SJSA1 (cell line): ENCODE measurements at places on chromosomes 1 and 21.

DNA sequence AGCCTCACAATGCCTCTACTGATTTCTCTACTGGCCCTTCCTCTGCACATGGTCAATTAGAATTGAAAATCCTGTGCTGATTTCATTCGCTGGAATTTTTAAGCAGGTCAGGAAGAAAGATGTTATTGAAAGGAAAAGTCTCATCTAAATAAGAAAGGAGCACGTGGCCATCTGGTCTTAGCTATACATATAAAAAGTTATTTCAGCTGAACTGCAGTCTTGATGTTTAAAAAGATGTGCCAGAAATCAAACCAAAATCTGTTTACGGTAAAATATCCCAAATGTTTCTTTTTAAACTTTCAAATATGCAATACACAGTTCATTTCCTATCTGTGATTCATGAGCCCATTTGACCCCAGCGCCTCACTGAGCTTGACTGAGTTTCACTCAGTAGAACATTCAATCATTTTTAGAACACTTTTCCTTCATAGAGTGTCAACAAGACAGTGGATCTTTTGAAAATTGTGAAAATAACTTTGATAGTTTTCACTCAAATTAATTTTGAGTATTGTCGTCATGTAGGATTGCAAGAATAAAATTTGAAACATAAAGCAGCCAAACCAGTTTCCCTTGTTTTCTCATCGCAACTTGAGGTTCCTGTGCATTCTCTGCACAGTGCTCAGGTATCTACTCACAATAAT lies 293.6 kb downstream of the PTPRC start:
- no peak overlapping the region for H3K4me3 ChIP-seq
- H3K36me3 ChIP-seq, result peaks cover 25% of the 10 kb centered on the region
- H3K27ac ChIP-seq, result peak overlapping the region; percentile 52
- no peak for DNase-seq
- H3K27me3 ChIP-seq, result no peaks in the 10 kb centered on the region

DNA sequence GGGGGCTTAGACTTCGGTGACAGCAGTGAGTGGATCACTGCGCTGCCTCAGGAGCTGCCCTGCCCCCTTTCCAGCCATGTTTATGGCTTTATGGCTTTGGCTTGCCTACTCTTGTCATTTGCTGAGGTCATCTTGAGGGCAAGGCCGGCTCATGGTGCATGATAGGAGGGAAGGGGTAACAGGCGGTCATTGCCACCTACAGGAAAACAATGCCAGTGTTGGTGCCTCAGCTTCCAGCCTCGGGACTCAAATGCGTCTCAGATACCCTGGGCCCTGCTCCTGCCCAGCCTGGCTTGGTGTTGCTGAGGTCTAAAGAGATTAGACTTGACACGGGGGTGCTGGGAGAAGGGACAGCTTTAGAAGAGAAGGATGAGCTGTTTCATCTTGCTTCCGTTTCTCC lies 14.5 kb downstream of the KDF1 start:
- H3K27me3 ChIP-seq, result no peaks in the 10 kb centered on the region
- H3K27ac ChIP-seq, result no peak overlapping the region
- H3K36me3 ChIP-seq, result peaks cover 69% of the 10 kb centered on the region
- H3K4me1 ChIP-seq, result no peaks in the 10 kb centered on the region
- H3K4me3 ChIP-seq, result no peak overlapping the region
- DNase-seq, result no peak

GRCh38 chr1:212974711-212975110 lies 24.4 kb downstream of the VASH2 start:
- no peaks in the 10 kb centered on the region for H3K4me1 ChIP-seq
- no peak overlapping the region for H3K4me3 ChIP-seq
- no peak for DNase-seq

DNA sequence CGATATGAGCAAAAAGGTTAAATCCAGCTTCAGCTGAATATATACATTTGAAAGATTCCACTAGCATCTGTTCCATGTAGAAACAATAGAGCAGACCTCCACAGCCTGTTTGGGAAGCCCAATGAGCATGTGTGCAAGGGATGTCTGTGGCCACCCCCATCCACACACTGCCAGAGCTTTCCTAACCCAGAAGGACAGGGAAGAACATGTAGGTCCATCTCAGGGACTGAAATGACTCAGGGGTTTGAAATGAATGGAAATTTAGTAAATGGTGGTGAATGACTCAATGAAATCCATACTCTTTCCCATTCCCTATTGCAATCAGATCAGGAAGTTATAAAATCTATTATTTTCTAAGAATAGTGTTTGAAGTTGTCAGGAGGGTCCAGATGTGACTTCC lies 397.2 kb downstream of the DUSP10 start:
- H3K27ac ChIP-seq, result 0 out of 2 replicates have a peak overlapping the region, but pooled peaks have one; percentile 10
- peaks cover 15% of the 10 kb centered on the region for H3K4me1 ChIP-seq

DNA sequence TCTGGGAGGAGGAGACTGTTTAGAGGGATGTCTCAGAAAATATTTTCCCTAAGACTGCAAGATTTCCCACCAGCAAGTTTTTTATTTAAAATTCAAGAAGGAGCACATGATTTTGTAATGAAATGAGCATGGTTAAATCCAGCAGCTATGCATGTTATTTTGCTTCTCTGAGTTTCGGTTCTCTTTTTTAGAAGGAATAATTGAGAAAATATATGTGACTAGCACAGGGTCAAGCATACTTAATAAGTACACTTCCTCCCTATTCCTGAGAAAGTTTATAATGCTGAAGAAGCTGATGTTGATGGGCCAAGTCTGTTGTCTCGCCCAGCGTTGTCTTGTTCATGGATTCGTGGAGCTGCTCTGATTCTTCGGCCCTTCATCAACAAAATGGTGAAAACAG lies 51.2 kb downstream of the EXO1 start:
- no peak overlapping the region for H3K4me3 ChIP-seq
- DNase-seq, result no peak
- H3K4me1 ChIP-seq, result no peaks in the 10 kb centered on the region
- no peaks in the 10 kb centered on the region for H3K36me3 ChIP-seq
- no peak overlapping the region for H3K27ac ChIP-seq

DNA sequence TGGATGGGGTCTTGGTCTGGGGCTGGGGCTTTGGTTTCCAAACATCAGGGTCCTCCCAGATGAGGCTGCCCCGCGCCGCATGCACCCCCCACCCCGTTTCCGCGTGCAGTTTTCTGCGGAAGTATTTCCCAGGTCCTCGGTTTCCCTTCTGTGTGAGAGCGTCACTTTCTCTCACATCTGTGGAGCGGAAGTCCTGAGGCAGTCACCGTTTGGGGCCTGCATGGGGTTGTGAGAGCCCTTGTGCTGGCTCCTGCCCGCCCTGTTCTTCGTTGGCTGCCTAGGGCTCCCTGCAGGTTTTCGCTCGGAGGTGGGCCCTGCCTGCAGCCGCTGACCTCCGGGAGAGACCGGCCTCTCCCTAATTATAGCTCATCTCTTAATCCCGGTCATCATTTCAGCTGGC lies 88.0 kb downstream of the GALNT2 start:
- no peak for DNase-seq
- H3K27me3 ChIP-seq, result no peaks in the 10 kb centered on the region
- peaks cover 3% of the 10 kb centered on the region; the same call in 1 of the 2 replicates for H3K36me3 ChIP-seq
- H3K4me3 ChIP-seq, result no peak overlapping the region

- no peak overlapping the region for H3K27ac ChIP-seq
- H3K36me3 ChIP-seq, result no peaks in the 10 kb centered on the region
- DNase-seq, result no peak
- H3K27me3 ChIP-seq, result no peaks in the 10 kb centered on the region
Measured at GRCh38 chr1:185363205-185363604, 46.2 kb upstream of the IVNS1ABP start.

DNA sequence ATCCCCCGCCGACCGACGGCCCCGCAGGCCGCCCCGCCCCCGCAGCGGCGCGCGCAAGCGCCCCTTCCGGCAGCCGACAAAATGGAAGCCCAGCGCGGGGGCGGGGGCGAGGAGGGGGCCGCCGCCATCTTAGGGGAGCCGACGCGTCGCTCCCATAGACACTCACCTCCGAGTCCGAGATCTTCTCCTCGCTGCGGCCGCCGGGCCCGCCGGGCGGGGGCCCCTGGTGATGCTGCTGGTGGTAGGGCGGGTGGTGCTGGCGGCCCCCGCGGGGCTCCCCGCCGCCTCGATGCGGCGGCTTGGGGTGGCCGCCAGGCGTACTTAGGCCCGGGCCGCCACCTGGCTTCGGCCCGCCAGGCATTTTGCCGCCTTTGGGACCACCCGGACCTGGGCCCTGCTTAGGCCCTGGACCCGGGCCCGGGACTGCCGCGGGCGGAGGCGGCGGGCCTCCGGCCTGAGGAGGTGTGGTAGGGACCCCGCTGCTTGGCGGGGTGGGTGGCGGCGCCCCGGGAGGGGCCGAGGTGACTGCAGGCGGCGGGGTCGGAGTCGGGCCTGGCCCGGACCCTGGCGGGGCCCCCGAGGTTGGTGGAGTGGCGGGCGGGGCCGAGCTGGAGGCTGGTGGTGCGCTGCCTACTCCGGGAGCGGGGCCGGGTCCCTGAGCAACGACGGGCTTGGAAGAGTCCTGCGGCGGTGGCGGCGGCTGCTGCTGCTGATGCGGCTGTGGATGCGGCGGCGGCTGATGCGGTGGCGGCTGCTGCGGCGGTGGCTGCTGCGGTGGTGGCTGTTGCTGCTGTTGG lies 691 bp downstream of the SFPQ start:
- peak overlapping the region; percentile 92 for H3K4me3 ChIP-seq
- no peaks in the 10 kb centered on the region for H3K27me3 ChIP-seq
- peaks cover 37% of the 10 kb centered on the region for H3K4me1 ChIP-seq
- DNase-seq, result peak; percentile 84
- H3K36me3 ChIP-seq, result peaks cover 56% of the 10 kb centered on the region

GRCh38 chr1:8913457-8913856 lies 32.2 kb upstream of the CA6 start:
- H3K36me3 ChIP-seq, result no peaks in the 10 kb centered on the region
- no peaks in the 10 kb centered on the region for H3K27me3 ChIP-seq
- H3K4me1 ChIP-seq, result no peaks in the 10 kb centered on the region
- no peak overlapping the region for H3K27ac ChIP-seq

- peaks cover 8% of the 10 kb centered on the region for H3K36me3 ChIP-seq
- H3K4me3 ChIP-seq, result no peak overlapping the region
- peaks cover 9% of the 10 kb centered on the region for H3K4me1 ChIP-seq
- no peak overlapping the region for H3K27ac ChIP-seq
- no peak for DNase-seq
Measured at GRCh38 chr21:45085700-45086099, 11.3 kb downstream of the ADARB1 start.

DNA sequence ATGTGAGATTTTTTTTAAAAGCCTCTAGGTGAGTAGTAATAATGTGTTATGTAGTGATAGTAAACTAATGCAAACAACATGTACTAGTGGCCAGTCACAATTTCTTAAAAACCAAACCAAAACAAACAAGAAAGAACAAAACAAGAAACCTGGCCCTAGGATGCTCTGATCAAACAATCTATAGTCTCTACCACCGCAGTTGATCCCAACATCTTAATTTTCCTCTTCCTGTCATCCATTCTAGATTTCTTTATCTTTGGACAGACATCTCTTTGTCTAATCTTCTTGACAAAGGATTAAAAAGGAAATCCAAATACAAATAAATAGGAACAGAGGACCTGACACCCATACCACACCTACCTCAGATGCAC lies 188.2 kb upstream of the ADAMTS5 start:
- no peaks in the 10 kb centered on the region for H3K27me3 ChIP-seq
- no peak for DNase-seq
- H3K4me3 ChIP-seq, result no peak overlapping the region
- no peaks in the 10 kb centered on the region for H3K4me1 ChIP-seq
- H3K36me3 ChIP-seq, result no peaks in the 10 kb centered on the region
- H3K27ac ChIP-seq, result no peak overlapping the region

GRCh38 chr1:37159102-37159501 lies 124.8 kb upstream of the GRIK3 start:
- no peaks in the 10 kb centered on the region for H3K36me3 ChIP-seq
- no peaks in the 10 kb centered on the region for H3K27me3 ChIP-seq
- H3K4me3 ChIP-seq, result no peak overlapping the region
- peak; percentile 2 for DNase-seq
- H3K27ac ChIP-seq, result no peak overlapping the region

DNA sequence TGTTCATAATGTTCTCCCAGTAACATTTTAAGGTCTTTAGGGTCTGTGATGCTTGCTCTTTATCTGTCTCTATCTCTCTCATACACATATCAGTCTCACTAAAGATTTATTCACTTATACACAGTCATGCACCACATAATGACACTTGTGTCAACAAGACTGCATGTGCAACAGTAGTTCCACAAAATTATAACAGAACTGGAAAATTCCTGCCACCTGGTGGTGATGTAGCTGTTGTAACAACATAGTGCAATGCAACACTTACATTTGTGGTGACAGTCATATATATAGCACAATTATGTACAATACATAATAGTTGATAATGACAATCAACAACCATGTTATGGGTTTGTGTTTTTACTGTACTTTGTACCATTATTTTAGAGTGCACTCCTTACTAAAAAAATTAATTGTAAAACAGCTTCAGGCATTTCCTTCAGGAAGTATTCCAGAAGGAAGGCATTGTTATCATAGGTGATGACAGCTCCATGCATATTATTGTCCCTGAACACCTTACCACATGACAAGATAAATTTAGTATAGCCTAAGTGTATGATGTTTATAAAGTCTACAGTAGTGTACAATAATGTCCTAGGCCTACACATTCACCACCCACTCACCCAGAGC lies 8.1 kb downstream of the TDRD5 start:
- H3K27me3 ChIP-seq, result peaks cover 5% of the 10 kb centered on the region; the same call in 1 of the 2 replicates
- H3K36me3 ChIP-seq, result no peaks in the 10 kb centered on the region
- H3K4me1 ChIP-seq, result no peaks in the 10 kb centered on the region
- peak; percentile 10 for DNase-seq

DNA sequence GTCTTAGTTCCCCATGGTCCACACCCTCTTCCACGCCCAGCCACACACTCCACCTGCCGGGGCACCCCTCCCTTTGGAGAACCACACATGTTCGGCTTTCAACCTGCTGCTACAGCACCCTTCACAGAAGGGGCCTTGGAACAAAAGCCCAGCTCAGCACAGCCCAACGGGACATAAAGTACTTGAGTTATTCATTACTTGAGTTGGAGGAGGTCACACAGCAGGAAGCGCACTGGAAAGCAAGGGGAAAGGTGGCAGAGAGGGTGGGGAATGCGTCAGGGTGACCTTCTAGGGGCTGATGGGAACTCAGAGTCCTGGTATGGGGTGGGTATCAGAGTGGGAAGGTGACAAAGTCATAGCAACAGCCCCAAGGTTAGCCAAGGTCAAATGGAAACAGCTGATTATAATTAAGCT lies 3.0 kb upstream of the ATP1B1 start:
- no peak for DNase-seq
- no peak overlapping the region for H3K4me3 ChIP-seq
- no peak overlapping the region for H3K27ac ChIP-seq
- peaks cover 11% of the 10 kb centered on the region for H3K36me3 ChIP-seq
- H3K4me1 ChIP-seq, result peaks cover 30% of the 10 kb centered on the region

GRCh38 chr1:41870076-41870562 lies 48.6 kb downstream of the HIVEP3 start:
- no peaks in the 10 kb centered on the region for H3K36me3 ChIP-seq
- no peak overlapping the region for H3K4me3 ChIP-seq
- peaks cover 15% of the 10 kb centered on the region for H3K4me1 ChIP-seq
- DNase-seq, result peak; percentile 83

DNA sequence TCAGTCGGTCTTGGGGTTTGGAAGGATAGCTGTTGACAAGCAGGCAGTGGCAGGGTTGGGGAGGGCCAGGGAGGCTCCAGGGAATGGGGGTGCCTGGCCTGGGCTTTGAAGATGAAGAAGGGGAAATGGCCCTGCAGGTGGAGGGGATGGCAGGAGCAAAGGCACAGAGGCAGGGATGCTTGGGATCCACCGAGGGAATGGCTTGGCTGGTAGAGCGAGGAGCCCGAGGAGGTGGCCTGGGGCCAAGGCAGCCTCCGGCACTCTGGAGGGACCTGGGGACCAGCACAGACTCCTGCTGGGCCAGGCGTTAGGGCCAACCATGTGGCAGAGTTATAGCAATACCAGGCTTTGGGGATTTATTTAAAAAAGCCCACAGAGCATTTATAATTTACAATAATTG lies 62.9 kb upstream of the EDN2 start:
- no peak overlapping the region for H3K27ac ChIP-seq
- H3K36me3 ChIP-seq, result no peaks in the 10 kb centered on the region
- H3K27me3 ChIP-seq, result no peaks in the 10 kb centered on the region
- DNase-seq, result no peak
